ENCODE measurements at places on chromosomes 2 and 18.

DNA sequence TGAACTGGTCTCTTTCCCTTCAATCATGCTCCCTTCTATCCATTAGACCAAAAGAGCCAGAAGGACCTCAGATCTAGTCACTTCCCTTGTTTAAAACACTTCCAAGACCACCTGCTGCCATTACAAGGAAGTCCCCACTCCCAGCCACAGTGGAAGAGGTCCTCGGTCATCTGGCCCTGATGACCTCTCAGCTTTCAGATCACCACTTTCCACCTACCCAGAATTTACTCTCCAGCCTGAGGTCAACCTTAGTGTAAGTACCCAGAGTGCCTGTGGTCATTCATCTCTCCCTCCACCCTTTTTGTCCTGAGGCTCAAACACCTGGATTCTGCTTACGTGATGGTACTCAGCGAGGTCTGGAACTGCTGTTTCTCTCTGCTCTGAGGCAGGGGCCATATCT is 67.1 kb downstream of the MARCO start:
- no peak for DNase-seq

- no peak for DNase-seq
Observed at GRCh38 chr18:56721031-56721430, 69.9 kb downstream of the WDR7 start.

- DNase-seq, result no peak
Observed at GRCh38 chr2:74675090-74675489, 21.0 kb downstream of the SEMA4F start.

GRCh38 chr2:70984576-70985282 is 6.3 kb downstream of the ANKRD53 start:
- peak; percentile 47 for DNase-seq
